Stimulated activated CD4-positive, alpha-beta T cell treated with anti-CD3 and anti-CD28 coated beads, Interleukin-2, amount 100 ng/mL, for 4 hours (primary cell): ENCODE measurements at places on chromosomes 7 and 10.

DNA sequence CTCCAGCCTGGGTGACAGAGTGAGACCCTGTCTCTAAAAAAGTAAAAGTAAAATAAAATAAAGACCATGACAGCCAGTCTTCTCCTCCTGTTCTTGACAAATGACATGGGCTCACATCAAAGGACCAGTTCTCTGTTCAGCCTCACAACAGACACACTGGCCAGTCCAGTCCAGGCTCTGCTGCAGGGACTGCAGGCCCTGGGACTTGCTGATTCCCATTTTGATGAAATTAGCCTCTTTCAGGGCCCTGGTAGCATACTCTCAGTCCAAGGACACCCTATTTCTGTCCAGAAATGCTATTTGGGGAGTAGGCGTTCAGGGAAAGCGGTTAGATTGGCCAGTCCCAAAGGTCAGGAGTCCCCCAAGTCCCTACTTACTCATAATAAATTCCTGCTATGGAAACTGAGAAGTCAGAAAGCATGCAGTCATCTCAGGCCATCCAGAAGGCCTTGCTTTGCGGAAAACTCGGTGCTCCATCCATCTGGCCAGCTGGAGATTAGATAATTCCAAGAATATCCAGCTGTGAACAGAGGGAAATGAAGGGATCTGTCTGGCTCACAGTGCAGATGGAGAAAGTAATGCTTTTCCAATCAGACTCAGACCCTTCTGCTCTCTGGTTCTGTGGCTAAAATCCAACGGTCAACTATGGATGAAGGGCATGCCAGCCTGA, 74.4 kb downstream of the RAB11FIP2 start:
- no peak for DNase-seq

GRCh38 chr7:66899552-66900280, 21.3 kb upstream of the TMEM248 start:
- DNase-seq = no peak

DNA sequence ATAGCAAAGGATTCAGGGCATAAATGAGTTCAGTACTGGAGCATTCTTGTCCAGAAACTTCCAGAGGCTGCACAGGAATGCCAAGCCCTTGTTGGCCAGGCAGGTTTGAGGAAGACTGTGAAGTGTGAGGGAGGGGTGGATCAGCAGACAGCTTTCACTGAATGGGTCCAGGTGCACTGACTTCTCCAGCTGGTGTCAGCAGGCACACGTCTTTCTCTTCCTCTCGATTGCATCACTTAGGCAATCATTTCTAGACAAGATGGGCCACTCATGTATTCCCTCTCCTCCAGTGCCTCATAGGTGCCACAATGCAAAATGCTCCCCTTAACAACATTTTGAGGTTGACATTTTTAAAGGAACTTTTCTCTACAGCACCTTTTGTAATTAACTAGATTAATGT, 15.6 kb upstream of the PLEKHS1 start:
- no peak for DNase-seq

- no peak for DNase-seq
Measured at GRCh38 chr10:78890506-78890905, 178.3 kb upstream of the ZMIZ1 start.

GRCh38 chr10:52004342-52004949, 305.1 kb upstream of the CSTF2T start:
- no peak for DNase-seq

GRCh38 chr7:70986297-70986696, 145.6 kb upstream of the GALNT17 start:
- no peak for DNase-seq
